ENCODE measurements at places on chromosomes 3 and 15. TPM values are rescaled to one million over a fixed set of nuclear protein-coding genes. Genes with fewer than 3 reads are reported as not detected.

GRCh38 chr3:119794971-119795612 is 13.2 kb downstream of the NR1I2 start:
- no peak for DNase-seq

The SPRED1 gene
- polyA plus RNA-seq, result 36.1 TPM

DNA sequence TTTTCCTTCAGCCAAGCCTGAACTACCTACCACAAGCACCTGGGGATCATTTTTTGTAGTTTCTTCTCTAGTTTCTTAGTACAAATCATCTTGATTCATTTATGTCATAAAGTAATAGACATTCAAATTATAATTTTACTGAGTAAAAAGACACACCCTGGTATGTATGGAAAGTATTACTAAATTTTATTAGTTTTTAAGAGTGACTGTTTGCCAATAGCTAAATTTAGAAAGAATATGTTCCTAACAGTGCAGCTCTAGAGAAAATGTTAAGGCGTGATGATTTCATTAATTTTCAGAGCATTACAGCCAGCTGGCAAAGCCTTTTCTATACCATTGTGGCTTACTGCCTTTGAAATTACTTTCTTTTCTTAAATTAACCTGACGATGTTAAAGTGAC is 612.0 kb upstream of the KCNMB2 start:
- no peak for DNase-seq

DNA sequence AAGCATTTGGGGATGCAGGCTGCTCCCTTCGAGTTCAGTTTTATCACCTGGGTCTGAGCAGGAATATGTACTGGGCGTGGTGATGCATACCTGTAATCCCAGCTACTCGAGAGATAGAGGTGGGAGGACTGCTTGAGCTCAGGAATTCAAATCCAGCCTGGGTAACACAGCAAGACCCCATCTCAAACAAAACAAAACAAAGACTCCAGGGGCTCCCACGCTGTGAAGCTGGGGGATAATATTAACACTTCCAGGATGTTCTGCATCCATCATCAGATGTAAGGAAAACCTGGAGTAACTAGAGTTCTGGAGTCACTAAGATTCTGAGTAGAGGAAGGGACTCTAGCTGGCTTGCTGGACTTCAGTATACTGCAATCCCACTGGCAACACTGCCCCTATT is 40.6 kb downstream of the LYZL4 start:
- DNase-seq, result no peak

DNA sequence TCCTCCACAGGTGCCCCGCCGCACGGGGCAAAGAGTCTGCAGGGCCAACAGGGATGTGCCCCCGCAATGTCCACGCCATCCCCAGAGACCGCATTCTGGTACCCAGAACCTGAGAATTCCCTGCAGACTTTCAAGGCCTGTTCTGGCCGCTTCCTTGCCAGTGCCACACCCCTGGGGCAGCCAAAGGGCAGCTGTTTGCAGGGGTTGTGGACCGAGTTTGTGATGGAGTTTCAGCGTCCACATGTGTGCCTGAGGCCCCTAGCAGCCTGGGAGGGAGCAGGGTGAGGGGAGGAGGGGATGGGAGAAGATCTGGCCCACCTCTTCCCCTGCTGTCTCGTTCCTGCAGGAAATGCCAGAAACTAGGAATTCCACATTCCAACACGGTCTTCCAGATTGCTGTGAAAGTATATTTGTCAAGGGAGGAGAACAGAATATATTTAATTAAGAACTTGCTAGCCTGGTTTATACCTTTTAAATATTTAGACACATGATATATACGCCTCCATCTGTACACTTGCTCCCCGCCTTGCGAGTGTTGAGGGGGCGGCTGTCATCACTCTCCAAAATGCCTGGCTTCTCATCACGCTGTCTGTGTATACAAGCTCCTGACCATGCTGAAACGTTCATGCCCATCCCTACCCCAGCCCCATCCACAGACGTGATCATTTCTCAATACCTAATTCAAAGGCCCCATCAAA is 31.1 kb upstream of the RASA2 start:
- DNase-seq, result no peak

- no peak for DNase-seq
Observed at GRCh38 chr3:196661400-196661799, 21.9 kb downstream of the NRROS start.

- DNase-seq, result no peak
Observed at GRCh38 chr3:89311581-89311980, 204.2 kb downstream of the EPHA3 start.

DNA sequence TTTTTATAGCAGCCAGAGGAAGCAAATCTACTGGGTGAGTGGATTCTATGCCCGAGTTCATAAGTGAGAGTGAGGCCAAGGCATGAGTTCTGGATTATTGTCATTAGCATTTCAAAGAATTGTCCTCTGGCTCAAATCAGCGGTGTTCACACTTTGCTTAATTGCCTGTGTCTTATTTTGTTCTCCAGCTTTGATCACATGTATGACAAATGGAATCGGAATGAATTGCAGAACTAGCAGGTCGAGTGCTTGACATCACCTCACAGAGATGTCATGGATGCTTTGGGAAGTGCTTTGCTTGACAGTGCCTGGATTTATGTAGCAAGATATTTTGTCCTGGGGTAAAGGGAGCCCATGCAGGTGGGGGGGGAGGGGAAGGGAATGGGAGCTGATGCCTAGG is 68.0 kb downstream of the SH3GL3 start:
- no peak for DNase-seq

The DPPA2 gene
- 0.19 TPM for polyA plus RNA-seq

DNA sequence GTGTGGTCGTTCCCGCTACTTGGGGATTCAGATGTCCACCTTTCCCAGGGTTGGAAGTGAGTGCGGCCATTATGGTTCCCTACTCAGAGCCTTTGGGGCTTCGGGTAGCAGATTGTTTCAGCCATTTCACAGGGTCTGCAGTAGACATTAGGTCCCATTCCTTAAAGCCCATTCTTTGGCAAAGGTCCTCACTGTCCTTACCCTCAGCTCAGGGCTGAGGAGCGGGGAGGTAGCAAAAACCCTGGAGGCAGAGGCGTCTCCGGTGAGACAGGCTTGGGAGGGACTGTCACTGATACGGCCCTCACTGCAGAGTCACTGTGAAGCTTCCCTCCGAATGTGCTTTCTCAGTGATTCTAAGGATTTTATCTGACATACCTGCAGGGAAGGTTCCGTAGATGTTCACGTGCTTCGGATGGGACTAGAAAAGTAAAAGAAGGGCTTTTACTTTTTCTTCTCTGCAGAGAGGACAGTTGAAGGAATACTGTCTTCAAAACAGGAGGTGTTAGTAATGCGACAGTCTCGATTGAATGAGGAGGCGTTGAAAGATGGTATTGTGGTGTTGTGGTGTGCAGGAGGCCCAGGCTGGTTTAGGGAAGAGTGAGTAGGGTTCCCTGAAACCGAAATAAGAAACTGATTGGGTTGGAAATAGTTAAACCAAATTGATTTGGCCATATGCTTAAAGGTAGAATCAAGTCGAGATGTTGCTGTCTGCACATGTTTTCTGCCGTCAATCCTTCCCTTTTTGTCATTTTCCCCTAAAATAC is 630 bp downstream of the ATP6V1A start:
- no peak for DNase-seq

- no peak for DNase-seq
Observed at GRCh38 chr3:180420804-180421203, 181.2 kb upstream of the TTC14 start.

- no peak for DNase-seq
Observed at GRCh38 chr15:39286706-39287105, 294.2 kb upstream of the THBS1 start.

GRCh38 chr3:140752499-140752898 is 74.6 kb downstream of the TRIM42 start:
- DNase-seq, result no peak

The IL17RD gene
- 86.5 TPM for polyA plus RNA-seq

The XCR1 gene
- polyA plus RNA-seq, result 0.23 TPM

The ZNF502 gene
- 14.7 TPM for polyA plus RNA-seq

- DNase-seq, result no peak
Observed at GRCh38 chr3:127276396-127276795, 11.4 kb downstream of the PRR20G start.

- DNase-seq, result no peak
Observed at GRCh38 chr3:141106842-141107241, 55.7 kb downstream of the SPSB4 start.

The ZNF774 gene
- 5.3 TPM for polyA plus RNA-seq

The KLF15 gene
- polyA plus RNA-seq, result 15.8 TPM

DNA sequence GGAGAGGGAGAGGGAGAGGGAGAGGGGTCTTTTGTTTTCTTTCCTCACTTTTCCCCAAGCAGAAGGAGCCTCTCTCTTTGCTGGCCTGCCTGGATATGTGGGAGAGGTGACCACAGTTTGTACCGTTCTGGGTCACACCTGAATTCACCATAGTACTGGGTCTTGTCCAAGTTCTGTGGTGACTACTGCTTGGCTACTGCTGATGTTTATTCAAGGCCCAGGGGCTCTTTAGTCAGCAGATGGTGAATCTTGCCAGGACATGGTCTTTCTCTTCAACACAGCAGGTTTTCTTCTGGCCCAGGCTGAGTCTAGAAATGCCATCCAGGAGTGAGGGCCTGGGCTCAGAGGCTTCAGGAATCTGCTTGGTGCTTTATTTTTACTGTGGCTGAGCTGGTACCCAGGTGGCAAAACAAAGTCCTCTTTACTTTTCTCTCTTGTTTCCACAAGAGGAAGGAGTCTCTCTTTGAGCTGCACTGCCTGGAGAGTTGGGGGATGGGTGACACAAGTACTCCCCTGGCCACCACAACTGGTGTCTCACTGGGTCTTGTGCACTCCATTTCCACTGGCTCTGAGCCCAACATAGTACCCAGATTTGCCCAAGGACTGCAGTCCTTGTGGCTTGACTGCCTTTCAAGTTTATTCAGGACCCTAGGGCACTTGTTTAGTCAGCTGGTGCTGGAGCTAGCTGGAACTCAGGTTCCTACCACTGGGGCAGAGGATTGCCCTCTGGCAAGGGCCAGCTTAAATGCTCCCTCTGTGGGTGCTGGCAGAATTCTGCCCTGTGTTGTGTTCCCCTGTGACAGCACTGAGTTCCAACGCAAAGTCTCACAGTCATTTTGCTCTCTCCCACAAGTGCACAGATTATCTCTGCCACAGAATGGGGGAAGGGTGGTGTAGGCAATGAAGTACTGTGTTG is 16.8 kb upstream of the CCNDBP1 start:
- DNase-seq, result no peak

DNA sequence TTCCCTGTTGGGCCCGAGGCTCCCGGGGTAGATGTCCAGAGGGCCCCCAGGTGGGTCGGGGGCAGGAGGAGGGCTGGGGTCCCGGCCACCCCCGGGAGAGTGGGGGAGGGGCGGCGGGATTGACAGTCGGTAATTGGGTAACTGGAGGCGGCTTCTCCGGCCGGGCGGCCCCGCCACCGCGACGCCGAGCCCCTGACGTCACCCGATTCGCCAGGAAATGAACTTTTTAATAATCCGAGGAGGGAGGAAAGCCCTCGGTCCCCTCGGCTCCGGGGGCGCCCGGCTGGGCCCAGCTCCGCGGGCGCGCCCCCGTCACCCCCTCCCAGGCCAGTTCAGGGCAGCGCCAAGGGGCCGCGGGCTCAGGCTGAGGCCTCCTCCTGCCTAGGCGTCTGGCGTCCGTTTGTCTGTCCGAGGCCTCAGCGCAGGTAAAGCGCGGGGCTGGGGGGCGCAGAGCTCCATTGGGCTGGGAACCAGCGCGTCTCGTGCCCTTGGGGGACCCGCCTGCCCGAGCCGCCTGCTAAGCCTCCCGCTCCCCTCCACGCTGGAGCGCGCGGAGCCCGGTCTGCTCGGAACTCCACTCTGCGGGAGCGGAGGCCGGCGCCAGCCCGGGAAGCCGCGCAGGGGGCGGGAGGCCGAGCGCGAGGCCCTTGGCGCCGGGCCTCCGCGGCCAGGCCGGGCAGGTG is 3.9 kb downstream of the GATA2 start:
- no peak for DNase-seq

- no peak for DNase-seq
Observed at GRCh38 chr3:14143271-14144225, 18.7 kb downstream of the TMEM43 start.

- DNase-seq, result no peak
Observed at GRCh38 chr3:151766454-151766853, 32.7 kb downstream of the AADACL2 start.

DNA sequence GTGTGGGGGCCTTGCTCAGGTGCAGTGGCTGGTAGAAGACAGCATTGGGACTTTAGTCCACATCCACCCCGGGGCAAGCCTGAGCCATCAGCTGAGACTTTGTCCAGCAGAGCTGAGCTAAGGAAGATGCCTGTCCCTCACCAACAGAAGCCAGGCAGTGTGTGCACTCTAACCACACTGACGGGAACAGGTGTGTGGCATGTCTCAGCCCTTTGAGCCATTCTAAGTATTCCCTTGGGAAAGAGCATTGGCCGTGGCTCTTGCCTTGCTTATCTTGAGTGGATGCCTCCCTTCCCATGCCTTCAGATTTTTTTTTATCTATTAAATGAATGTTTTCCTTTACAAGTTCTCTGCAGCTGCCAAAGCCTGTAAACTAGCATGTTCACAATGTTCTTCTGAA is 3.5 kb downstream of the GABRA5 start:
- DNase-seq, result no peak

GRCh38 chr3:27666708-27667107 is 55.4 kb downstream of the EOMES start:
- DNase-seq, result no peak

DNA sequence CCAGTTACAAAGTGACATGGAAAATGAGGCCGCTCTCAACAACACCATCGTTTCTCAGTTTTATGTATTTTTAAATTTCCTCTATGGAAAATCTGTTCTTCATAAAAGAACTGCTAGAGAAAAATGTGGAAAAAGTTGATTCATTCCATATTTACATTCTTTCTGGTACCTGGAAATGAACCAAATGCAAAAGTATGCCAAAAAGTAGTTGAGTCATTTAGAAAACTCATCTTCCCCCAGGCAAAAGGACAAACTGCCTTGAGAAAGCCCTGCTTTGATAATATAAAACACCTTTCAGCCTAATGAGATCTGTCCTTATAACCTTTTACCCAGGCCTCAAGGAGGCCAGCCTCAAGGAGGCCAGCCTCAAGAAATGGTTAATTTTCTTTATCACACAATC is 283.0 kb upstream of the VEPH1 start:
- DNase-seq, result no peak

DNA sequence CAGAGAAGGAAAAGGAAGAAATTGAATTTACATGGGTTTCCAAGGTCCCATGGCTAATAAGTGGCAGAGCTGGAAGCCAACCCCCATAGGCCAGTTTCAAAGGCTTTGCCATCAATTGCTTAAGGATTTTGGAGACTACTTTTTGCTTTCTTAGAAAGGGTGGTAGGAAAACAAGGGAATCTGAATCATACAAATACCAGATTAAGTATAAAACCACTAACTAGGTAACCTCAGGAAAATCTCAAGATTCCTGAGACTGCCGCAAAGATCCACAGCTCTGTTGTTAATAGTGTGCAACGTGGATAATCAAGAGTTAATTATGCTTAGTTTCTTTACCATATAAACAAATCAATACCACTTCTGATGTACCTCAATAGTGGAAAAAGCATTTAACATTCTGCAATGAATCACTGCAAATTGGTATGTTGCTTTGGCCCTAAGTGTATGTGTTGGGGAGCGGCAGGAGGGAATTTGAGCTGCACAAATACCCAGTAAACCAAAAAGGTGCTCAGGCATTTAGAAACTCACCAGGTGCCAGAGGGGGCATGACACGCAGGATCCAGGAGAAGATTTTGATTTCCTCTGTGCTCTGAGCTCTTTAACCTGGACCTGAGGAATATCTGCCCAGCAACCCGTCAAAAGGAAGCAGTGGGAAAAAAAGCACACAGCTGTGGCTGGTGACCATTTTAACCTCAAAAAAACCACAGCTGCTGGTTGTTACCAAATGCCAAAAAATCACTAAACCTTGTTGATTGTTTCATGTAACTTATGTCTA is 22.0 kb downstream of the AADAC start:
- no peak for DNase-seq

GRCh38 chr15:33215941-33216872 is 21.7 kb upstream of the FMN1 start:
- no peak for DNase-seq

The GLDN gene
- 0.52 TPM for polyA plus RNA-seq

The BOC gene
- polyA plus RNA-seq, result 37.4 TPM

The DAPK2 gene
- 13.6 TPM for polyA plus RNA-seq

Measured in left renal pelvis (tissue), 4 donors.